ENCODE measurements at places on chromosomes 3 and 15.

GRCh38 chr3:195268576-195269309, 2.2 kb downstream of the XXYLT1 start:
- DNase-seq = no peak

DNA sequence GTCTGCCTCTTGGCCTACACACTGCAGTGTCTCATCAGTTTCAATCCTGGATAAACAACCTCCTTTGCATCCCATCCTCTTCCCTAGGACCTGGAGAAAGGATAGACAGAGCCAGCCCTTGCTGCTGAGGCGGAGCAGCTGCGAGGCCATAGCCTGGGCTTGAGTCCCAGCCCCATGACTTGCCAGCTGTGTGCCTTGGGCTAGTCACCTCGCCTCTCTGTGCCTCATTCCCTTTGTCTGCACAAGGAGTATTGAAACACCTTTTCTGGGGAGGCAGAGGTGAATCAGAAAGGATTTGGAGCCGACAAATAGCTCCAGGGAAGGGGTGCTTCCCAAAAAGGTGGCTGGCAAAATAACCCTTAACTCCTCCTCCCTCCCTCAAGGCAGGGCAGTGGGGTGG, 65.0 kb upstream of the SLC6A1 start:
- DNase-seq = no peak

DNA sequence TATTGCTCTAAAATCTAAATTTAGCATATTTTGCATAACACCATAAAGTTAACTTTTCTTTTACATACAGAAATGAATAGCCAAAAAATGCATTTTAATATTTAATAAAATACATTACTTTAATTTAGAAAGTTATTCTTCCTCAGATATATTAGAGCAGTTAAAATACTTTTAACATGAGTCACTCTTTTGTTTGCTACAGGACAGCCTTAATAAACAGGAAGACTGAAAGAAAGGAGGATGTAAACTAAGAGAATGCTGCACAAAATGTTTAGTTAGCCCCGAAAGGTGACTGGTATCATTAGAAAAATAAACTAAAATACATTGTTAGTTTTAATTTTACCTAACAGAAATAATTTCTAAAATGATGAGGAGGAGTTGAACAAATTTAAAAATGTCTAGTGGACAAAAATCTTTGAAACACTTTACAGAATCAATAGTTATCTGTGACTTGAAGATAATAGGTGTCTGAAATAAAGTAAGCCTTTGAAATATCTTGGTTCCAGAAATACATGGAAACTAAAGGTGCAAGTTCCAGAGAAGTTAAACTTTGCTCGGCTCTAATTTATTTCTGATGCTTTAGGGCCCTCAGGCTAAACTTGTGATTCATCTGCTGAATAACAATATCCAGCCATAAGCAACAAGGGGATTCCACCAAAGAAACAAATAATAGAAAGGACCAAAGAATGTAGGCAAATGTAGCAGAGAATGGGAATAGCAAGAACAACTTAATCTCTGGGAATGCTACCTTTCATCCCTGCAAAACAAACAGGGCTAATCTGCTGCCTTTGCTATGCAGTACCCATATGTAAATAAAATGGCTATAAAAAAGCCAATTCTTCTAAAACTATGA, 138.3 kb upstream of the UBP1 start:
- no peak for DNase-seq

DNA sequence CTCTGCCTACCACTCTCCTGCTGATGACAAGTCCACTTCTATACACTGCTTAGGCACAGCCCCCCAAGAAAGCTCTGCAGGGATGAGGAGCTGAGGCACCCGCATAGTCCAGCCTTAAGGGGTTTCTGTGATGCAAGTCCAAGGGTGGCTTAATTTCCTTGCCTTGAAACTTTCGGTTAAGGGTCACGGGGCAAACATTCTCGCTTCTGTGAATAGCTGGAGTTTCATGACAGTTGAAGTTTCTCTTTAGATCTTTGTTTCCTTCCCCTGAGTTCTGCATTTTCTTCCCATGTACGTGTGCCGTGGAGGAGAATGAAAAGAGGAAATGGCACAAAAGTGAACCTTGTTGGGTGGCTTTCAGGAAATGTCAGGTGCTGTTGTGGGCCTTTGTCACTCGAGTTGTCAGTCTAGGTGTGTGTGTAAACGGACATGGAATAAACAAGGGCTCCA, 7.0 kb downstream of the GPR160 start:
- DNase-seq = no peak

Measured in right hindlimb (tissue), 1 donor.